ENCODE measurements at places on chromosomes 13 and 19.

GRCh38 chr13:110845520-110845919, 69.3 kb downstream of the ANKRD10 start:
- no peak for DNase-seq

DNA sequence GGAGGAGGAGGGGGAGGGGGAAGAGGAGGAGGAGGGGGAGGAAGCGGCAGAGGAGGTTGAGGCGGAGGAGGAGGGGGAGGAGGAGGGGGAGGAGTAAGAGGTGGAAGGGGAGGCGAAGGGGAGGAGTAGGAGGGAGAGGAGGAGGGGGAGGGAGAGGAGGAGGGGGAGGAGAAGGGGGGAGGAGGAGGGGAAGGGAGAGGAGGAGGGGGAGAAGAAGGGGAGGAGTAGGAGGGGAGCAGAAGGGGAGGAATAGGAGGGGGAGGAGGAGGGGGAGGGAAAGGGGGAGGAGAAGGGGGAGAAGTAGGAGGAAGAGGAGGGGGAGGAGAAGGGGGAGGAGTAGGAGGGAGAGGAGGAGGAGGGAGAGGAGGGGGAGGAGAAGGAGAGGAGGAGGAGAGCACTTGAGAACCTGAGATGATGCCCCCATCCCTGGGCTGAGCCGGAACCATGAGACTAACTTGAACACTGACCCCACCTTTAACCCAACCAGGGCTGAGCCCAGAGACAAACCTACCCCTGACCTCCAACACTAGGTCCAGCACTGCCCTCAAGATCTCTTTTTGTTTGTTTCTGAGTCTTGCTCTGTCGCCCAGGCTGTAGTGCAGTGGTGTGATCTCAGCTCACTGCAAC, 12.6 kb downstream of the ABCA7 start:
- no peak for DNase-seq

- no peak for DNase-seq
These were observed 13.5 kb downstream of the BRSK1 start for GRCh38 chr19:55297267-55297666.

DNA sequence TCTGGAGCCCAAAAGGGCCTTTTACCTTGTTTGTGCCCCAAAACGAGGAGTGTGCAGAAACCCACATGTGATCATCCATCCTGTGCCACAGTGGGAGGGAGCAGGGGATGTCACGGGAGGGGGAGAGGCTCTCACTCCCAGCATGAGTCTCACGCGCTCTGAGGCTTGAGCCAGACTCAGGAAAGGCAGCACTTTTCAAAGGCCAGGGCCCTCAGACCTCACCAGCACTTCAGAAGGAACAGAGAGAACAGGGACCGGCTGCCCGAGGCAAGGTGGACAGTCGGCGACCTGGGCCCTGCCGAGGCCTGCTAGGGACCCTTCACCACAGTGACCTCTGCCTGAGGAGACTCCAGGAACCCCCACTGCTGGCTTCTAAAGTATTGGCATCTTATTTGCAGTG, 71.7 kb upstream of the WASF3 start:
- DNase-seq, result no peak

GRCh38 chr19:30049226-30049625, 107.2 kb downstream of the URI1 start:
- DNase-seq, result no peak

GRCh38 chr19:2249010-2249866, at the start of gene AMH:
Gene AMH (plus strand): TSS chr19:2249323. CDS start chr19:2249333, 10 bp downstream.
- no peak for DNase-seq

DNA sequence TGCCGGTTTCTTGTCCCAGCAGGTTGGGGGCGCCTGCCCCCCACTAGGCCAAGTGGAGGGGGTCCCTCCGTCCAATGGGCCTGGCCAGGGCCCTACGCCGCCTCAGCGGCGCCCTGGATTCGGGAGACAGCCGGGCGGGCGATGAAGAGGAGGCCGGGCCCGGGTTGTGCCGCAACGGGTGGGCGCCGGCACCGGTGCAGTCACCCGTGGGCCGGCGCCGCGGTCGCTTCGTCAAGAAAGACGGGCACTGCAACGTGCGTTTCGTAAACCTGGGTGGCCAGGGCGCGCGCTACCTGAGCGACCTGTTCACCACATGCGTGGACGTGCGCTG, 6.2 kb downstream of the KCNJ14 start:
- DNase-seq, result no peak

- no peak for DNase-seq
These were observed 13.2 kb downstream of the PEPD start for GRCh38 chr19:33508431-33508830.

GRCh38 chr19:4454747-4455718, 2.6 kb downstream of the UBXN6 start:
- peak; percentile 31 for DNase-seq

DNA sequence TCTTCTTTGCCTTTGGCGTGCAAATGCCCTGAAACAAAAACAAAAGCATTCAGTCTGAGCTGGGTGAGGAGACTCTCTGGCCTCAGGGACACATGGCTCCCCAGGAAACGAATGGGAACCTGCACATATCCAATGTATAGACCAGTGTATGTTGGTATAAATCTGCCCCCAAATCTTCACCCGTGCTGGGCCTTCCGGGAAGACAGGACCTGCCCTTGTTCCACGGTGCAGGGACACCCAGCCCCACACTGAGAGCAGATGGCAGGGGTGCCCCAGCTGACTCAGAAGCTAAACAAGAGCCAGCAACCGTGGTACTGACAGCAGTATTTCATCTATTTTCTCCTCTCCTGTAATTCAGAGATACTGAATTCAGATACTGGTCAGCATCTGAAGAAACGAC, 42.4 kb downstream of the CARS2 start:
- no peak for DNase-seq
